ENCODE measurements at places on chromosomes 7 and 10.

DNA sequence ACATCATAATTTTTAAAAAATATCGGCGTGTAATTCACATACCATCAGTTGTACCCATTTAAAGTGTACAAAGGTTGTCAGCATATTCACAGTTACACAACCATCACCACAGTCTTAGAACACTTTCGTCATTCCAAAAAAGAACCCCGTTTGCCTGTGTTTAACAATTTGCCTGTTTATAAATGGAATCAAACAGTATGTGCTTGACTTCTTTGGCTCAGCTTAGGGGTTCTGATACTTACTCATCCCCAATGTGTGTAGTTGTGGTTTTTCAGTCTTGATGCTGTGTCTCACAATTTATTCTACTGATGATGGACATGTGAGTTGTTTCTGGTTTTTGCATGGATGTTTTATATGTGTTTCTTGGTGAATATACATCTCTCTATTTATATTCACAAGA, 50.0 kb downstream of the PRPF18 start:
- DNase-seq = no peak

DNA sequence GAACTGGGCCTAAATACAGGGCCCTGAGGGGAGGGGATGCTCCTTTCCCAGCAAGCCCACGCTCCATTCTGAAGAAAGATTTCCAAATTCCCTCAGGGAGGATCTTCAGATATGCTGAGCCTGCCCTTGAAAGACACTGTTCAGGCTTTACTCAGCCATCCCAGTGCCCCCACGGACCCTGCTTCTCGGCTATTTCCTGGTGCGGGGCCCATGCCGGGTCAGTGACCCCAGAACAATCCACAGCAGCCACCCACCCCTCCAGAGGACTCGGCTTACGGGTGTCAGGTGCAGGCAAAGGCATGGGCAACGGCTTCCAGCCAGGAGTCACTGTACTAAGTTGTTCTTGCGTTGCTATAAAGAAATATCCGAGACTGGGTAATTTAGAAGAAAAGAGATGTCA, 137.1 kb downstream of the OAT start:
- no peak for DNase-seq

GRCh38 chr10:104334965-104335650, 3.2 kb downstream of the ITPRIP start:
- no peak for DNase-seq

- DNase-seq = no peak
Observed at GRCh38 chr7:1401011-1401410, 58.3 kb downstream of the MICALL2 start.

DNA sequence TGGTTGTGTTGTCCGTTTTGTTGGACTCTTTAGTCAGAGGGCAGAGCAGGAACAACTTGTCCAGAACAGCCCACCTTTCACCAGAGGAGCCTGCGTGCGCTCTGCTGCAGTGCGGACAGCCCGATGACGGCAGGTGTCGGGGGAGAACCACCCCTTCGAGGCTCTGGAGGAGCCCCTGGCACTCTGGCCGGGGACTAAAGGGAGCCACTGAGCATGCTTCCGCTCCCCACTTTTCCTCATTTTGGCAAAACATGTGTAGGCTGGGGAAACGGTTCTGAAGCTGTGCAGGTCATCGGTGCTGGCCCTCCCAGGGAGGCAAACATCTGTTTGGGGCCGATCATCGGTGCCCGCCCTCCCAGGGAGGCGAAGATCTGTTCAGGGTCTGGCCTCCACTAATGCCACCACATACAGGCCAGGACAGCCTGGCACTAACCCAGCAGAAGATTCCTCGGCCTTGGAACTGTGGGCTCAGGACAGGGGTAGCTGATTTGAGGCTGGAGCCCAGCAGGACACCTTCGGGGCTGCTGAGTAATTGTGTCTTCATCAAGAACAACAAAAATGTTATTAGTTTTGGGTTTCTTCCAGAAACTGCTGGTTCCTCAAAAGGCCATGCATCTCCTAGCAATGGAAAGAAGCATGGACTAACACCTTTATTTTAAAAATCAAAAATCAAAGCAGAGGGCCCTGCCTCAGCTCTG, 124.4 kb upstream of the TCERG1L start:
- peak; percentile 31 for DNase-seq

GRCh38 chr10:88111294-88111693, 247.9 kb downstream of the PTEN start:
- no peak for DNase-seq

- no peak for DNase-seq
Observed at GRCh38 chr10:123442901-123443300, 223.3 kb upstream of the GPR26 start.
